ENCODE measurements at places on chromosomes 16 and 17.
A peak's percentile ranks its signal among the peaks of the same experiment; 100 is the strongest.

DNA sequence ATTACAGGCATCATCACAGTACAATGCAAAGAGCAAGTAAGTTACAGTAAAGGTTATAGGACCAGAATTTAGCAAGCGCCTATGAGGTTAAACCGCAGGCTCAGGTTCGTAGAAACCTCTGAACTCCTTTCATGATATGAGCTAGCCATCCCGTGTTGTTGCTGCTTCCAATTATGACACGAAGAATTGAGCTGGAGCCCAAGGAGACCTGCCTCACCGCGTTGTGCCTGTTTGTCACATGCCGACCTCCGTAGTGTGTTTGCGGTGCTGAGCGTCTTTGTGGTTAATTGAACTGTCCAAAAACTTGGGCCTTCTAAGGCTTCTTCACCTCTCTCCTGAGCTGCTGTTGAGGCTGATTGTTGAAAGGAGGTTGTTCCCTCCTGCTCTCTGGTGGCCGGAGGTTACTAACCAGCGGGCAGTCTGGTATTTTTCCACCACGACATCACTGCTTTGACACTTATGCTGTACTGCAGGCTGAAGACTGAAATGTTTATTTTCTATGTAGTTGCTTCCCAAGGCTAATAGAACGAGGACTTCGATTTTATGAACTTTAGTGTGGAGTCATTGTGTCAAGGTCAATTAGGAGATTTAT, 67.5 kb downstream of the SEC14L1 start:
- DNase-seq: no peak

GRCh38 chr16:19245326-19245925, 40.1 kb upstream of the CLEC19A start:
- DNase-seq: peak; percentile 78

DNA sequence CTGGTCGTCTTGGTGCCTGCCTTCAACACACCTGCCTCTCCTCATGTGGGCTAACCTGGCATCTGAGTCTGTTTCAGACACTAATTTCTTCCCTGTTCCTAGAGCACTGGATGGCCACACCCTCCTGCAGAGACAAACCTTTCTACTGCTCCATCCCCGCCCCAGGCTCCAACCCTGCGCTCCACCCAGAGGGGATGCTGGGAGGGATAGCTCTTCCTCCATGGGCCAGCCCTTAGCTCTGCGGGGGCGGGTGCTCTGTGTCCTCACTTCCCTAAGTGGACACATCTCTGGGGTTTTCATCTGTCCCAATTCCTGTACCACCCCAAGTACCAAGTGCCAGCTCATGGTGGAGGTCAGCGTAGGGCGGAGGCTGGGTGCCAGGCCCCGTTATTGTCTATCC, 11.0 kb upstream of the CRISPLD2 start:
- no peak for DNase-seq

DNA sequence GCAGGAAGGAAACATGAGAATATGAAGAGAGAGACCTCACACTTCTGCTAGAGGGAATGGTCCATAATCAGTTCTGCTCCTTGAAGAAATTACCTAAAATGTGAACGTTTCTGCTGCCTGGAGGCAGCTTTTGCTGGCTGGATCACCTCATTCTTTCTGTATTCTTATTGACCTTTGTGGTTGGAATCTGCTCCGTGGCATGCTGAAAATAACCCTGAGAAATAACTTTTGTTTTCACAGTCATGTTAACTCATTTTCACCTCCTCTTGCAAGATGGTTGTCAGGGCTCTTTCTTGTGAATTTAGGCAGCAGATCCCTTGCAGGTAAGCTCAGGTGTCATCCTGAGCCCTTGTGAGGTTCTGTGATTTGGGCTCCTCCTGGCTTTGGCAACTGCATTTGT, 70.2 kb downstream of the IRF8 start:
- no peak for DNase-seq

DNA sequence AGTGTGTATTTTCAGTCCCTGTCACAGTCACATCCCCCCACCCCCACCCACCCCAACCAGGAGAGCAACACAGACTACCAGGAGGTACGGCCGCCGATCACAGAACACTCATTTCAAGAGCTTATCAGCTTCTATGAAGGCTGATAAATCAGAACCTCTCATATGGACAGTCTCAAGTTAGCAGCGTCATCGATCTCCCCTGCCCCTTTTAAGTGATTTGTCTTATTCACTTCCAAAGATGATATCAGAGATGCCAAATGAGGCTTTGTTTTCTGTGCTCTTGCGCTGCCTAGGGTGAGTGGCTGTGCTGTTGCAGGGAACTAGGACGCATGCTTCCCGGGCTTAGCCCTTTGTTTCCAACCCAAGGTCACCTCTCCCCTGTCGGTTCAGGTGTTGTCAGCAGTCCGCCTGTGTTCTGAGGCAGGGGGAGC, 26.8 kb upstream of the PMFBP1 start:
- no peak for DNase-seq

GRCh38 chr16:87465306-87465705, 27.5 kb downstream of the ZCCHC14 start:
- DNase-seq: no peak

DNA sequence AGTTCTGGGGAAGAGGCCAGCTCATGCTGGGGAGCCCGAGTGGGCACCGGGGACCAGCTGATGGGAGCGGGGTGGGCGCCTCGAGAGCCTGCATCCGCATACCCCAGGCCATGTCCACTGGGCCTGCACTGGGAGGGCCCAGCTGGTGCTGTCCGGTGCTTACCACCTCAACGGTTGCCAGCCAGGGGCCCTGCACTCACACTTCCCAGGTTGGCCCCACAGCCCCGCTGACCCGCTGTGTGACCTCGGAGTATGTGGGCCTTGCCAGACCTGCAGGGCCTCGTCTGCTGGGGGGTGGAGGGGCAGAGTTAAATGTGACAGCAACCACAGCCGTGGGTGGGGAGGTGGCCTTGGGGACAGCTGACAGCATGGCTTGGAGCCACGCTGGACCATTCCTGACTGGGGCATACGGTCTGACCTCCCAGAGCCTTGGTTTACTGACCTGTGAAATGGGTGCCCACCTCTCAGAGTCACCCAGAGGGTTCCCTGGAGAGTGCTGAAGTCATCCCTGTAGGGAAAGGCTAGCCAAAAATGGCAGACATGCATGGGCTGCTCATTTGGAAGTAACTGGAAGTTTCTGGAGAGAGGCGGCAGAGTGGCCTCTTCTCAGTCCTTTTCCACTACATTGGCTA, 5.4 kb upstream of the GAA start:
- no peak for DNase-seq

DNA sequence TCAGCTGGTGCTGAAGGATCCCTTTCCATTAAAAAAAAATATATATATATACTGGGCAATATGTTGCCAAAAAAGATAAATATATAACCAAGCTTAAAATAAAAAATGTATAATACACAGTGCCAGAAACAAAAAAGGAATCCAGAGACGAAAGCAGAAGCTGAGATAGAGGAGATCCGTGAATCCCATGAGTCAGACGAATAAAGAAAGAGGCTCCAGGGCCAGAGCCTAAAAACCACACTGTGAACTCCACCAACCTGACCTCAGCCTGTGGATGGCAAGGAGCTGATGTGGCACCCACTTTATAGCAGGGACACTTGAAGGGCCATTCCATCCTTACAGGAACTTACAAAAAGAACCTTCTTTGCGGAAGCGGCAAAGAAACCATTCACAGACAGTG, 34.8 kb downstream of the PITPNM3 start:
- DNase-seq: no peak

GRCh38 chr16:67183-67791, 5.1 kb downstream of the RHBDF1 start:
- DNase-seq: no peak

DNA sequence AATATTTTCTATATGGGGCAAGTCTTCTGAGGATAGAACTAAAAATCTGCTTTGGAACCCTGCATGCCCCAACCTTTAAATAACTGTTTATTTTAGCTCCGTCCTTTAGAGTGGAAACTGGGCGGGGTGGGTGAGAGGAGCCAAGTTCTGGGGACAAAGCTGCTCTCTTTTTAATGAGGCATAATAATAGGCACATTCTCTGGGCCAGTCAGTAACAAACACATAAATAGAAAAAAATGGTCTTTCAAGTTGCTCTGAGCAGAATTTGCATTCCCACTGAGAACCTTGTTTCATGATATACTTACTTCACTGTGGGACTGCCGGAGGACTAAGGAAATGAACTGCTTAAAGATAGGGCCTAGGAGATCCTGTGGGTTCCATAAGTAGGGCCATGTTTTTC, 51.5 kb downstream of the KNOP1 start:
- no peak for DNase-seq

- DNase-seq: no peak
These were observed 16.6 kb upstream of the SMIM5 start for GRCh38 chr17:75616521-75617122.

DNA sequence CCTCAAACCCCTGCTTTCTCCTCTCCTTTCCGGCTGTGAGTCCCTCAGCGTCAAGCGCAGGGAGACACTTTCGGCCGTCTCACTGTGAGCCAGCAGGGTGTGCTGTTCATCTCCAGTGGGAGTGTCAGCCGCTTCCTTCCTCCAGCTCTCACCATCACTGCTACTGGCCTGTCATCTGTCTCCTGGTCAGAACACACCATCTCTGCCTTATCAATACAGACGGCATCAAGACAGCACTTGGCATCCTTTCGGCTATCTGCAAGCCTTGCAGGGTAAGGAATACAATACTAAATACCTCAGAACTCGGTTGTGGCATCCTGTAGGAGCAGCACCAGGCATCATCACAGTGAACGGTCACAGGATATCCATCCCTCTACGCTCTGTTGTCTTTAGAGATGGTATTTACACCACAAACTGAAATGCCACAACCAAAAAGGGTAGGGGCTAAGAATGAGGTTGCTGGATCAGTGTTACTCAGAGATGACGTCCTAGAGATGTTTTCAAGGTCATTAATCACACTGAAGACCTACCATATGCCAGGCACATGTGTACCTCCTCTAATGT, 20.7 kb upstream of the CMTM4 start:
- DNase-seq: no peak

GRCh38 chr17:13594310-13594709, 7.4 kb downstream of the HS3ST3A1 start:
- DNase-seq: no peak

- DNase-seq: no peak
These were observed 19.6 kb upstream of the MFSD6L start for GRCh38 chr17:8818654-8819330.

- DNase-seq: no peak
These were observed 21.3 kb upstream of the RGS9 start for GRCh38 chr17:65115839-65116238.

- DNase-seq: no peak
These were observed 108.5 kb downstream of the CYB561 start for GRCh38 chr17:63337579-63337978.

- DNase-seq: no peak
These were observed 95.1 kb upstream of the ZFHX3 start for GRCh38 chr16:73143002-73143401.

DNA sequence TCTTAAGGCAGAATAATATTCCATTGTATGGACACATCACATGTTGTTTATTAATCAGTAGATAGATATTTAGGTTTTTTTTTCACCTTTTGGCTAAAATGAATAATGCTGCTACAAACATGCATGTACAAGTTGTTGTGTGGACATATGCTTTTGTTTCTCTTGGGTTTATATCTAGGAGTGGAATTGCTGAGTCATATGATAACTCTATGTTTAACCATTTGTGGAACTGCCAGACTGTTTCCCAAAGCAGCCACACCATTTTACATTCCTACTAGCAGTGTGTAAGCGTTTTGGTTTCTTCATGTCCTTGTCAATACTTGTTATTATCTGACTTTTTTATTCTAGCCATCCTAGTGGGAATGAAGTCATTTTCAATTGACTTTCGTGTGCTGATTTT, 21.3 kb downstream of the CYLD start:
- no peak for DNase-seq

GRCh38 chr17:78824240-78824639, 16.4 kb downstream of the USP36 start:
- no peak for DNase-seq

DNA sequence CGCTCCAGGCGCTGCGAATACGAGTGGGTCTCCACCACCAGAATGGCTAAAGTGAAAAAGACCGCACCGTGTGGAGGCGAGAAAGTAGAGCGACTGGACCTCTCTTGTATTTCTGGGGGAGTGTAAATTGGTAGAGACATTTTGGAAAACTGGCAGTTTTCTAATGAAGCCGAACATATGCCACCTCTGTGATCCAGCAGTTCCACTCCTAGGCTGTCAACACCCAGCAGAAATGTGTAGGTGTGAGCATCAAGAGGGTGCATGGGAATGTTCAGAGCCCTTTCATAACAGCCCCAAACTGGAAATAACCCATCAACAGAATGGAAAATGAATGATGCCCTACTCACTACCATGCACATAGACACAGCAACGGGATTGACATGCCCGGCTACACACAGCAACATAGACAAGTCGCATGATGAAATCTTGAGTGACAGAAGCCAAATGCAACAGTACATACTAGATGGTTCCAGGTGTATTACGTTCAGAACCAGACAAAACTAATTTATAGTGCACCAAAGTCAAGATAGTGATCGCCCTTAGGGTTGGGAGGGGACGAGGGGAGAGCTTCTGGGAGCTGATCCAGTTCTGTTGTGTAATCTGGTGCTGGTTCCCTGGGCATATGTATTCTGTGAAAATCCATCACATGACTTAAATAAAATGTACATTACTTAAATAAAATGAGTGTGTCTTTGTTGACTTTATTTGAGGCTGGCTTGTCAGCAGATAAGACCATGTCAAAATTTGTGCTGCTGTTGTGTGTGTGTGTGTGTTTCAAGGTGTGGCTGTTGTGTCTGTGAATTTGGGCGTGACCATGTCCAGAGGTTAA, 877 bp upstream of the BCL7C start:
- no peak for DNase-seq

- DNase-seq: no peak
These were observed 35.3 kb upstream of the HELZ start for GRCh38 chr17:67280279-67280678.

DNA sequence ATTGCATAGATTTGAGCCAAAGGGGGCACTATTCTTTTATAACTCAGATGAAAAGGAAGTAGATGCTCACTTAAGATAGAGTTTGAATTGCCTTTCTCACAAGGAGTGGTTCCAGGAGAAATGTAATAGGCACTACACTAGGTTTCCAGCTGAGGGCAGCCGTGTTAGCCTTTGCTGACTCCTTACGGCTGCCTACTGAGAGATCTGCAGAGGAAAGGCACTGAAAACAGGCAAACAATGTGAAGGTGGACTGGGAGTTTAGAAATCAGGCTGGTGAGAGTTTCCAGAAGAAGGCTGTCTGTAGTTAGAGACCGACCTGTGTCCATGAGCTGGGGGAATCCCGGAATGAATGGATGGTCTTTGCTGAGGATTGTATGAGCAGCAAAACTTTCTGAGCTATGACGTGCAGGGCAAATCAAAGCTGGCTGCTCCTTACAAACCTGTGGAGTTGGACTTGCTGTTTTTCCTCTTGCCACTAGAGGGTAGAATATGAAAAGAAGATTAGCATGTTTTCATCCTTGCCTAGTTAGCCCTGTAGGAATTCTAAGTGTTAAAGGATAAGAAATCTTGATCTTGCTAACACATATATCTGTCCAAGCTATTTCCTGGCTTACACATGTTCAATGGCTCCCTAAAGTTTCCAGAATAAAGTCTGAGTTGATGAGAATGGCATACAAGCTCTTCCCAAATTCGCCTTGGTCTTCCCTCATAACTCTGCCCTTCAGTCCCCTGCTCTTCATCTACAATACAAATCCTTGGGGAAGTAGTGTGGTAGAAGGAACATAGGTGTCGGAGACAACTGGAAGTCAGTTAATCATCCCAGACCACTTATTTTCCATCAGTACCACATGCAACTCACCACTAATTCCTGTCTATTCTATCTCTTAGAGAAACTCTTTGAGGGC, 20.1 kb upstream of the TAOK1 start:
- DNase-seq: no peak

- no peak for DNase-seq
These were observed at the start of gene GAS7 for GRCh38 chr17:10198509-10199249. GAS7 (minus strand) TSS chr17:10198606.
